ENCODE measurements at places on chromosomes 2 and 18.

- no peak for DNase-seq
Measured at GRCh38 chr2:200422532-200423261, 87.2 kb downstream of the KCTD18 start.

DNA sequence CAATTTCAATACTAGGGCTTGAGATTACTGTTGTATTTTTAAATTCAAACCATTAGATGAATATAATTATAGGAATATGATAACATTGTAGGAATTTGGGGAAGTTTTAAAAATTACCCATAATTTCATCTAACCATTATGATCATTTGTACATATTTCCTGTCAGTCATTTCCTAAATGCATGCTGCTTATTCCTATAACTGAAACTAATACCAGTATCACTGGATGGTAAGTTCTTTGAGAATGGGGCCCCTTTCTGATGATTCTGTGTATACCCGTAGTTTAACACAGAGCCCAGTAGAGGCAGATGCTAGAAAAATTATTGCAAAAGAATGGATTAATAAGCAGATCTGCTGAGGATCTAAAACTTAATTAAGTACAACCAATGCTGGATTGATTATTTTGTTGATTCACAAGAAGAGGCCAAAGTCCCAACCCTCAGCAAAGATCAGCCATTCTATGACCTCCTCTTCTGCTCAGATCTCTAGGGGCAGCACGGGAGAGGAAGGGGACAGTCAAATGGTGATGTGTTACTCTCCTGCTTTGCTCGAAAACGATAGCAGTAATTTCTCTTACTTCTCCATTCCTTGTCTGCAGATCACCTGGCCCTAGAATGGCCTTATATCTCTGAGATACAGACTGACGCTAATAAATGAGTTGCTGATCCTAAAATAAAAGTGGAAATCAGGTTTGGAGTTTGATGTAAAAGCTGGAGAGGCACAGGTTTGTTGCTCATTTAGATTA is 69.5 kb upstream of the PELI1 start:
- DNase-seq, result no peak

- DNase-seq, result no peak
Measured at GRCh38 chr2:238688193-238689153, 159.4 kb upstream of the TWIST2 start.

GRCh38 chr2:71936076-71937030 is 211.3 kb downstream of the CYP26B1 start:
- DNase-seq, result no peak

- DNase-seq, result no peak
Measured at GRCh38 chr2:189791338-189792042, 7.2 kb downstream of the PMS1 start.

DNA sequence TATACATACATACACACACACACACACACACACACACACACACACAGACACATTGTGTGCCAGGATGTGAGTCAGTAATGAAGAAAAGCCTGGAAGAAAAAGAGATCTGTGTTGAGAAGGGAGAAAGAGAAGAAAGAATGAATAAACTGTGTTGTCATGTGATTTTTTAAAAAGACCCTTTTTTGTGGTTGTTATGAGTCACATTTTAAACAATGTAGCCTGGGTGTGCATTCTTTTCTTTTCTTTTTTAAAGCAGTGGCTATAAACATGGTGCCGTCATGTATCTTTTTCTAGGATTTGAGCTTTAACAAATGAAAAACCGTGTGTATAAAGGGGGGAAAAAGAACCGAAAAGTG is 87.2 kb downstream of the NRP2 start:
- DNase-seq, result no peak

GRCh38 chr2:234437642-234438304 is 59.1 kb downstream of the ARL4C start:
- DNase-seq, result no peak

DNA sequence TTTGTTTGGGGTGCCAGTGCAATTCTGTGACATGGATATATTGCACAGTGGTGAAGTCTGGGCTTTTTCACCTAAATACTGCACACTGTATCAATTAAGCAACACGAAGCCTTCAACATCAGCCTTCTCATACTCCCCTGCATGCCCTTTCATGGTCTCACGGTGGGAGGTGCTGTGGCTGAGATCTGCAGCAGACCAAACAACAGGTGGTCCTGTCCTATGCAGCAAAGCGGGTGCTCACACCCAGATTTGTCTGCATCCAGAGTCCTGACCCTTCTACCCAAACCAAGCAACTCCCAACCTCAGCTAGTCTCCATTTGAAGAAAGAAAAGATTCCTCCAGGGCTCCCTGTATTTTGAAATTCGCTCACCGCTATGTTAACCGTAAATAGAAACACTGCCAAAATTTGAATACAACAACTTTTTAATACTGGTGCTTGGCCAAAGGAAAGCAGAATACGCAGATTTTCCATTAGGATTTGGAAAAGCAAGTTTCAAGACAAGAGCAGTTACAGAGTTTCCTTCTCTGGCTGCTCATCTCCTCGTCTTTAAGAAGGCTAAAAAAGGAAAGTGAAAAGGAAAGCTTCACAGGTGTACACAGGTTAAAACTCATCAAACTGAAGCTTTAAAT is 34.9 kb downstream of the FAM168B start:
- DNase-seq, result no peak

- no peak for DNase-seq
Measured at GRCh38 chr2:200693836-200694470, 108.1 kb downstream of the AOX1 start.

GRCh38 chr18:37422116-37422515 is 143.5 kb downstream of the CELF4 start:
- DNase-seq, result no peak

DNA sequence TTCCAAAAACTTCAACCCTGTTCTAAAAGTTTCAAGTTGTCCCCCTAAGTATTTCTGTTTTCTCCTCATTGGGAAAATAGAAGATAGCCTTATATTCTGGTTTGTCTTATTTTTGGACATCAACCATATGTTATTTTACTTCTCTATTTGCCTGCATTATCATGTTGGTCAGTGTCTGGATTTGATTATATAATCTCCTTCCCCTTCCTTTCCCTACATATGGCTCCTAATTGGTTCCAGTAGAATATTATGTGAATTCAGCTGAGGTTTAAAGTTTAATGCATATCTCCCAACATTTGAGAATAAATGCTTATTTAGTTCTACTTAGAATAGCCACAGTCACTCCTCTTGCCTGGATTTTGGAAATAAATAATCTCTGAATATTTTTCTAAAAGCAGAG is 66.9 kb downstream of the OXER1 start:
- no peak for DNase-seq

- DNase-seq, result no peak
Measured at GRCh38 chr2:102024410-102024809, 32.6 kb downstream of the IL1R2 start.

DNA sequence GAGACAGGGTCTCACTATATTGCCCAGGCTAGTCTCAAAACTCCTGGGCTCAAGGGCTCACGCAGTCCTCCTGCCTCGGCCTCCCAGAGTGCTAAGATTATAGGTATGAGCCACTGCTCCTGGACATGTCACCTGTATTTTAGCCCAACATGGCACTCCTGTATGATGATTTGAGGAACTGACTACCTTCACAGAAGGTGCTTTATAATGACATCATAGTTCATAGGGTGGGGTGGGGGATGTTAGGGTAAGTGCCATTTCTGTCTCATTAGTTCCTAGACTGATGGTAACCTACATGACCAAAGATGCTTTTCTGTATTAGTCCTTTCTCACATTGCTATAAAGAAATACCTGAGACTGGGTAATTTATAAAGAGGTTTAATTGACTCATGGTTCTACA is 109.7 kb downstream of the MAP4K4 start:
- no peak for DNase-seq

DNA sequence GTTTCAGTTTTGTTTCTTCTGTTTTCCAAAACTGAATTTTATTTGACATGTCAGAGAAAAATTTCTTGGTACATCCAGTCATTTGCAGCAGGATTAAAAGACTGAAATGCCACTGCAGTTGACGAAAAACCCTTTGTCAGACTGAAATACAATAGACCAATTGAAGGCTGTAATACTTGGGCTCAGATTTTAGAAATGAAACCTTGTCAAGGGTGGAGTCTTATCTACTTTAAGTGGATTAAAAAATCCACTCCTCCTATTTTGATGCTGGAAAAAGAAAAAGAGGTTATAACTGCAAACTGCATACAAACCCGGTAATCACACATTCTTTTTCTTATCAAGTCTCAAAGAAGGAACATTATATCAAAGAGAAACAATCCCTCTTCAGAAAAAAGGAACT is 80.2 kb upstream of the NEUROD1 start:
- no peak for DNase-seq
